ENCODE measurements at places on chromosomes 2 and 18.

DNA sequence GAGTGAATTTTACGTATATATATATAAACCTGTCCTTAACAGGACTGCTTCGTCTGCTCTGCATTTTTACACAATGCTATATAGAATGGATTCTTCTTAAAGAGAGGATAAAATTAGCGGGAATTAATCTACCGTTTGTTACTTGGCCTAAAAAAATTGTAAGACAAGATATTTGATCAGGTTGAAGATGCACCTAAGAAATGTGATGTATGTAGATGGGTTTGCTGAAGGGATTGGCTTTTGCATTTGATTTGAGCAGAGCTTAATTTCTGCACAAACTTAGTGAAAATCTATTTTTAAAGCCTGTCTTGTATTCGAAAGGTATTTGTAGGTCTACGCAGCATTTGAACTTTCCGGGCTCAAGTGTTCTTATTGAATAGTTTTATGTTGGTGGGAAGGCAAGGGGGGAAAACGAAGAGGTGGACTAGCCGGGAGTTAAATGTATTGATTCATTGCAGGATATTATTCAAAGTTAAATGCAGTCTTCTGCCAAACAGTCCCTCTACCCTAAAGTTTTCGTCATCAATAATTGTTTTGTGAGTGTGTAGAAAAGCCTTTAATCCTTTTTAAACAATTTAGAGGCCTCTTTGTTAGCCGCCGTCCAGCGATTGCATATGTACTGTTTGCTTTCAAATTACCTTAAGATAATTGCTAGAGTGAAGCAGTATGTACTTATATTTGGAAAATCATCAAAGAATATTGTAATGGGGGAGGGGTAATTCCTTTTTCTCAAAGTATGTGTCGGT lies 1.2 kb downstream of the PPP1CB start:
- DNase-seq = no peak

DNA sequence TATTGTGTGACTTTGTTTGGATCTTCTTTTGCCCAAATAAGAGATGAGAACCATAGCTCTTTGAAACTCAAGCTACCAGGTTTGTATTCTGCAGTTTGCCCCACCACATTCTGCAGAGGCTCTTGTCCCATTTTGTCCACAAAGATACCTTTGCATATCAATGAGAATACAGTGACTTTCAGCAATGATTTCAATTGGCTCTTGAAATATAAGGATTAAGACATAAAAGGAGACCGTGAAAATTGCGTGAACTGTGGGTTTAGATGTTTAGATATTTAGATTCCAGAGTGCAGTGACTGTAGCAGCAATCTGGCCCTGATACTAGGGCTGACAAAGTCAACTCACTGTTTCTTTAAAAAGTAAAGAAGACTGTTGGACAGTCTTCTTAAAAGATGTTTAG lies 146.6 kb upstream of the SP5 start:
- no peak for DNase-seq

DNA sequence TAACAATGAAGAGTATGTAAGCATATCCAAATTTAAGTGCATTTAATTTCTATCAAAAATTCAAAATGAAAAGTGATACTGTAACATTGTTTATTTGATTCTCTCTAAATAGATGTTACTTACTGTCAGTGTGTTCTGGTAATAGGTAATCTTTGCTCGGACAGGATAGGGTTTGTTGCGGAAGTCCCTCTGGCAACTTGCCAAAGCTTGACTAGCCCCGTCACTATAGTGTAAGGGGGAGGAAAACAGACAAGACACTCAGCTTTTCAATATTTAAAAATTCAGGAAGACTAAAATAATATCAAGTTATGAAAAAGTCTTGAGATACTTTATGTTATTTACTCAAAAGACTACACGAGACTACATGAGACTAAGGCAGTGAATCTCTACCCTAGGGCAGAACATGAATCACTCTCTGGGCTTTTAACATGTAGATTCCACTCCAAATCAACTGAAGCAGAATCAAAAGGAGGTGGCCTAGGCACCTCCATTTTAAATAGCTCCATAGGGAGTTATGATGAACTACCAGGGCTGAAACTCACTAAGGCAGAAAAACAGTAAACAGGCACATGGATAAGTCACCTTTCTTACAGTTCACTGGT lies 5.9 kb downstream of the LMAN1 start:
- no peak for DNase-seq

GRCh38 chr18:26459340-26459739 lies 89.0 kb downstream of the KCTD1 start:
- DNase-seq = no peak

- peak; percentile 64 for DNase-seq
These were observed 972 bp upstream of the DLX2 start for GRCh38 chr2:172103471-172104272.

DNA sequence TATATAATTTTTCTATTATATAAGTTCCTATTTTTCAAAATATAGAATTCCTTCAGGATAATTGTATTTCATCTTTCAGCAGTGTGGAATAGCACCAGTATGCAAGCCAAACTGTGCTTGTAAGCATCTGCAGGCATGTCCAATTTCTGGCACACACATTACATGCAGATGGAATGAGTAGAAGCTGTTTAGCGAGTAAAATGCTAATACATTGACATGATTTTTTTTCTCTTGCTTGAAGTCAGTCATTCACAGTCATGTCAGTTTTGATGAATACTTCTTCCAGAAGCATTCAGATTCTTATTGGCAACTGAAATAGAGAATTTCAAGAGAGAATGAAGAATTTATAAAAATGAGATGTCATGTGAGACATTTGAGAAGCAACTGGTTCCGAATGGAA lies 109.4 kb downstream of the CERS6 start:
- DNase-seq = no peak

DNA sequence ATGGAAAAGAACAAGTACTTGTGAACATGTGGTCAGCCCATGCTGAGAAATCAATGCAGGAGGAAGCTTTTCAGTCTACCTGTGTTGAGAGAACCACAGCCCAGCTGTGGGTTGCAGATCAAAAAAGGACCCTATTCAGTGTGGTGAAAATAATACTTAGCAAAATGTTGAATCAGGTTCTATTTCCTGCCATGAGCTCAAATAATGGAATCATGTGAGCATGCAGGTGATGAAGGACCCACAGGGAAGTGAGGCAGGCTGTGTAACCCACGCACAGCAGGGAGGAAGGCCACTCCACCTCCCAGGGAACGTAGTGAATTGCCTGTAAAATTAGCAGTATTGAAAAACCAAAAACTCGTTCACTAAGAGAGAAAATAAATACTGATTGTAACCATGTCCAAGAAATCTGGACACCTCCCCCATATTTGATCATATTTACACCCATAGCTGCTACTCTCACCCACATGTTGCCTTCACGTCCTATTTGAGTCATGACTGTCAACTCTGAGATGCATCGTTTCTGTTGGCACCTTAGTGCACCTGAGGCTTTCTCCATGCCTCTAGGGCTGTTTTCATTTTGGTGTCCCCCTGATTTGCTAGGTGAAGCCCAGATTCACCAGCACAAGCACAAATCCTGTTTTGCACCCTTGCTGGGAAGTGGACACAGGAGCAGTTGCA lies 20.5 kb upstream of the BCL2L11 start:
- no peak for DNase-seq

GRCh38 chr18:9987931-9988330 lies 74.1 kb downstream of the VAPA start:
- no peak for DNase-seq

- DNase-seq = no peak
These were observed 35.1 kb upstream of the YWHAQ start for GRCh38 chr2:9665898-9666297.

DNA sequence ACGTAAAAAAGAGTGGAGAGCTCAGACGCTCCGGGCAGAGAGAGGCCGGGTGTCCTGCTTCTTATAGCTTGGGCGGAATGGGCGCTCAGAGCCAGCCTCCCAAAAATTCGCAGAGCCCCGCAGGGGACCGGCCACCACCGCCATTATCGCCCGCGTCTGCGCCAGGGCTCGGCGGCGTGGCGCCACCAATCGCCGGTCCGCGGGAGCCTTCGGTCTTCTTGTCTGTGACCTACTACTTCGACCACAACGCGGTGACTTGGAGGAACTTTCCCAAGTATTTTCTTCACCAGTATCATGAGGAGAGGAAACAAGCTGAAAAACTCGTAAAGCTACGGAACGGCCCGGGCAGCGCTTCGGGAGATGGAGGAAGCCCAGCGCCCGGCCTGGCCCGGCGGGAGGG lies 1138.1 kb upstream of the CHAC2 start:
- no peak for DNase-seq

GRCh38 chr2:203578759-203579643 lies 43.9 kb upstream of the RAPH1 start:
- DNase-seq = peak; percentile 45

DNA sequence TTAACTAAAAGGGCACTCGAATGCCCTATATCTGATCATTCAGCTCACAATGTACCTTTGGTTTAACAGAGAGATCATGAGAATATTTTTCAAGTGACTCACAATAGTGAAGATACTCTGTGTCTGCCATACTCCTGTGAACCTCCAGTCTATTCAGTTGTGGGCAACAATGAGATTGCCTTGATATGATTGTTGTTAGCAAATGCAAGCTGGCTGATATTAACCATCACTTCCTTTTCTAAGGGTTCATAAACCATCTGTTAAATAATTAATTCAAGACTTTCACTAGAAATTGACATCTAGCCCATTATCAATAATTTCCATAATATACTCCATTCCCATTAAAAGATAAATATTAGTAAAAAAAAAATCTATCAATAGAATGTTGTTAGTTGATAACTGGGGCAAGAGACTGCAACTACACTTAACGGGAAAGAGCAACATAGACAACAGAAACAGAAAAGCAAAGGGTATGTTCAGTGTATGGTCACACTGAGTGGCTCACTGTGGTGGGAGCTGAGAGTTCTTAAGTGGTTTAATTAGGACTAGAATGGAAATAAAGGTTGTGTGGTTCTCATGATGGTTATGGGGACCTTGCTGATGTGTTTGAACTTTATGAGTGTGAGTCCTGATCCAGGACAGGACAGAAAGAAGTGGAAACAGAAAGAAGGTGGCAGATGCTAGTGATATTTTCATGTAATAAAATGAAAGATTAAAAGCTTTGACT lies 11.9 kb downstream of the IL18RAP start:
- DNase-seq = no peak

- no peak for DNase-seq
These were observed 26.8 kb downstream of the RNF144A start for GRCh38 chr2:6943971-6944370.

GRCh38 chr2:100980046-100980445 lies 22.0 kb upstream of the RPL31 start:
- DNase-seq = no peak

DNA sequence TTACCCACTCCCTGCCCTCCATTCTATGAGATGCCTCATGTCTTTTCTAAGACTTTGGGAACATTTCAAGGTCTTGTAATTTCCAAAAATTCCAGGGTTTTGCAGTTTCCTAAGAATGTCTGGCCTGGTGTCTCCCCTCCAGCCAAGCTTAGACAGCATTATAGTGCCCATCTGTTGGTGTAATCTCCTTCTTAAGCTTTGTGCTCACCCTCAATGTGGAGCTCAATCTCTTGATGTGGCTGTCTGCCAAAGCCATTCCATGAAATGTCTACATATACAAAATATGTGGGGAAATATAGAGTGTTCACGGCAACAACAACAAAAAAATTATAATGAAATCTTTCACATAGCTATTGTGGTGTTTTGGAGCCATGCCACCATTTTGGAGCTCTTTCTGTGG lies 558.4 kb downstream of the PIK3C3 start:
- DNase-seq = no peak

DNA sequence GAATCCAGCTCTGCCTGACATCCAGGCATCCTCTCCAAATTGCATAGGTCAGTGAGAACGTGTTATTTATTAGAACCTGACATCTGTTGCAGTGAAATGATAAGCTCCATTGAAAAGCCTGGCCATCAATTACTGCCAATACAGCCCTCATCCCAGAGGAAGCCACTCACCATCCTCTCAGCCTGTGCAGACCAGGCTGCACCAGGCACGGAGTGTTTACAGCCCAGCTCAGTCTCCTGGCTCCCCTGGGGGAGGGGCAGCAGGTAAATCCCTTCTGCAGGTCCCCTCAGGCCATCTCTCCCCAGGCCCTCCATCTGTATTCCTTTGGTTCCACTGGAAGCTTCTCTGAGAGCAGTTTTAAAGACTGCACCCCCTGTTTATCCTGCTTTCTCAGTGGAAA lies 82.6 kb upstream of the FOSL2 start:
- no peak for DNase-seq

DNA sequence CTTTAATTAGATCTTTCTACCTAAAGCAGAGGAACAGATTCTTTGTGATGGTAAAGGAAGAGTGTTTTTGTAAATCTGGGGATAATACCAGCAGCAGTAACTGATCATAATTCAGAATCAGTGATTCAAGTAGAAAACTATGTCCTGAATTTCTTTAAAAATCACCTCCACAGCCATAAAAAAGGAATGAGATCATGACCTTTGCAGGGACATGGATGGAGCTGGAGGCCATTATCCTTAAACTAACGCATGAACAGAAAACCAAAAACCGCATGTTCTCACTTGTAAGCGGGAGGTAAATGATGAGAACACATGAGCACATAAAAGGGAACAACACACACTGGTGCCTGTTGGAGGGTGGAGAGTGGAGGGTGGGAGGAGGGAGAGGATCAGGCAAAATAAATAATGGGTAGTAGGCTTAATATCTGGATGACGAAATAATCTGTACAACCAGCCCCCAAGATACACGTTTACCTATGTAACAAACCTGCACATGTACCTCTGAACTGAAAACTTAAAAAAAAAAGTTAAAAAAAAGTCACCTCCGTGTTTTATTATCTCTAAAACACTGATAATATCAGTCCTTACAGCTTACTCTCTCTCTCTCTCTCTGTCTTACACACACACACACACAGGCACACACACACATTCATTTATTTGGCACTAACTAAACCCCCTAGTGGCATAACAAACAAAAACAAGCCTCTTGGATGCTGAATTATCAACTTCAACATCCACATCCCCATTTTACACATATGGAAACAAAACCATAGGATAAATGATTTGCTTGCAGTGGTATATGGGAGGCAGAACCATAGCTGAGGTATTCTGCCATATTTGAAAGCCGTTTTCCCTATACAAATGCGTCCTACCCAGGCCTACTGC lies 1.4 kb downstream of the TM4SF20 start:
- no peak for DNase-seq

GRCh38 chr2:20617892-20618467 lies 32.9 kb downstream of the HS1BP3 start:
- DNase-seq = no peak

DNA sequence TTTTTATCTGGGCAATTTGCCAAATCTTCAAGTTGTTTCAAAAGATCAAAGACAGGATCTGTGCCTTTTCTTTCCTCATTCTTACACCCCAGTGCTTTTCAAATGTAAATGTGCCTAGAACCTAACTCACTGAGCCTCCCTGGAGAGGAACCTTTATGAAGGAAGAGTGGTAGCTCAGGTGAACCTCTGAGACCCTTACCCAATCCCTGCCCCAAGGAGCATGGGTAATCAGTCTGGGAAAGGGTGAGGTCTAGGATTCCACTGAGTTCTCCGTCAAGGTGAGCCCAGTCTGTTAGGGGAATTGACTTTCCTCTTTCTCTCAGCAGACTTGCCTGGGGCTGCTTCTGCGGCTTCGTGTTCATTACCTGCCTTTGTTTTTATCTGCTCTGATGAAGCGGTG lies 88.1 kb upstream of the MAP4K4 start:
- DNase-seq = no peak

- no peak for DNase-seq
These were observed 84.6 kb upstream of the TTC39C start for GRCh38 chr18:23930002-23930401.

Measured in stimulated activated CD4-positive, alpha-beta T cell treated with anti-CD3 and anti-CD28 coated beads, Interleukin-4, amount 100 ng/mL, for 48 hours (primary cell).